ENCODE measurements at places on chromosomes 16 and 17.

GRCh38 chr17:29124135-29124924 is 55.9 kb downstream of the MYO18A start:
- DNase-seq, result no peak

DNA sequence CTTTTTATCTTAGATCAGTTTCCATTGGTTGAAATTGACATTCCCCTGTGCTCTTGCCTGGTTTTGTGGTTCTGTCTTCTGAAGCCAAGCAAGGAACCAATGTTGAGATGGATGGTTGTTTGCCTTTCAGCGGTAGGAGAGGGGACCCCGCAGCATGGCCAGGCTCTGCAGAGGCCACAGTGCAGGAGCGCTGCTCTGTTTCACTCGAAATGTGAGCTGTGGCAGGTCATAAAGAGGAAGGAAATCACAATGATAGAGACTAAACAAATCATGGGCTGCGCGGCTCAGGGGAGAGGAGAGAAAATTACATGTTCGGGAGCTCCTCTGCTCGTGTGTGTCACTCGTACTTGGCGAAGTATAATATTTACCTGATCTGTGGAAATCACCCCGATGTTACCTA is 148.2 kb downstream of the SNX29 start:
- DNase-seq, result no peak

DNA sequence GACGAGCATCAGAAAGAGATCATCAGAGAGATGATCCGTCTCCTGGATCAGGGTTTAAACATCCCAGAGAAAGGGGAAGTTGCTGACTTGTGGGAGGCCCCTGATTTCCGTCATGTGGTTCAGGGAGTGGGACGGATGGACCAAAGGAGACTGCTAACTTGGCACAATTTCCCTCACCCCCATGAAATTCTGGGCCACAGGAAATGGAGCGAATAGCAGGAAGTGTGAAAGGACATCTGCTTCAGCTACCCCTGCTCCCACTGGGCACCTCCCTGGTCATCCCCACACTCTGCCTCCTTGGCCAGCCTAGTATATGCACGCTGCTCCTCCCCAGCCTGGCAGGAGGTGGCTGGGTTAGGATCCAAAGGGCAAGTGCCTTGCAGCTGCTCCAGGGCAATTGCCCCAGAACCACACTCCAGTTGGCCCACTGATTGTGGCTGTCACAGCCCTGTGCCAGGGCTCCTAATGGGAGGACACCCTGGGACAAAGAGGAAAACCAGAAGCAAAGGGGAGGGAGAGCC is 1.3 kb downstream of the ARRB2 start:
- DNase-seq, result no peak

DNA sequence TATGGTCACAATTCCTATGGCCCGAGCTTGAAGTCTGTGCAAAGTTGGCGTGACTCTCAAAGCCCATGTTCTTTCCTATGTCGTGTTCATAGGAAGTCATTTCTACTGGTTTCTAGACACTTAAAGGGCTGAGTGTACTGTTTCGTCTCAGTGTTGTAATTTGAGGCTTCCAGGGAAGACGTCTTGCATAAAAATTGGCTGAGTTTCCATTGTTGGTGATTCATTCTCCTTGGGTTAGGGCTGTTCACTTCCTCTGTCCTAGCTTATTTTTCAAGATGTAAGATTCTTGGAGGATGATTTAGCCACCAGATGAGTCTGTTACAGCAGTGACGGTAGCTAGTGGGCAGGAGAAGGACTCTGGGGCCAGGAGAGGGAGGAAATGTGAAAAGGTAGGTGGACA is 43.1 kb downstream of the PIK3R5 start:
- no peak for DNase-seq

DNA sequence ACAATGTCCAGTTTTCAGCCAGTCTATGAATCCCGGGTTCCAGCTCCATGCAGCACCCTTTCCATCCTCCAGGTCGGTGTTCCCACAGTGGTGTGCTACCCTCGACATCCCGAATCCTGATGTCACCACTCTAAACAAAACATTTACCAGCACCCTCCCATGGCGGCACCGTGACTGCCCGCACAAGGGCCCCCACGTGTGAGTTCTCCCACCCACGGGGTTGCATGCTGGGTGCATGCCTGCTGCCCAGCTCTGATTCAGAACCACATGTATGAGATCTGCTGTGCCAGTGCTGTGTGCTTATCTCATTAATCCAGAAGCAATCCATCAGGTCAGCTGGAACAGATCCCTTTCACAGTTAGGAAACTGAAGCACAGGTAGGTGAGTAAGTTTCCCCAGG is 57.4 kb downstream of the C16orf78 start:
- DNase-seq, result no peak

- DNase-seq, result no peak
Observed at GRCh38 chr17:2502871-2503580, 8.7 kb downstream of the METTL16 start.

GRCh38 chr17:17835415-17836249 is 1.2 kb downstream of the SREBF1 start:
- DNase-seq, result no peak

- DNase-seq, result no peak
Observed at GRCh38 chr16:7233975-7234374, 98.7 kb upstream of the RBFOX1 start.

GRCh38 chr17:74690409-74690825 is 22.3 kb downstream of the CD300LF start:
- DNase-seq, result no peak

- DNase-seq, result no peak
Observed at GRCh38 chr17:1673041-1673785, 11.5 kb downstream of the PRPF8 start.
